Skeletal muscle cell (primary cell): ENCODE measurements at places on chromosomes 1 and 21.

DNA sequence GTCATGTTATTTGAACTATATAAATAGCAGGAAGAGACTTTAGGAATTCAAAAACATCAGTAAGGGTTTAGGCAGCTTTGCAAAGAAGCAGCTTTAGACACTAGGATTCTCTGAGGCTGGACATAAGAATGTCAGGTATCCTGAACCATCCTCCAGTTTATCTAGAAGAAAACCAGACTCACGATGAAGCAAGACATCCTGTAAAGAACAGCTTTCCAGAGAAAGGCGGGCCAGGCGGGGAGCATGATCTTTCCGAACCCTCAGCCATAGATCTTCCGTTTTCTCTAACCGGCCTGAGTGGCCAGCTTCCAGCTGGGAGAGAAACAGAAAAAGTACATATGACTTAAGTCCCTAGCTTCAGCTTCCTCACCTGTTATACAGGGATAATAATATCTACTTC lies 39.3 kb upstream of the RBBP5 start:
- DNase-seq = no peak

GRCh38 chr1:155320661-155321617 lies at the start of gene RUSC1:
Gene RUSC1, plus strand, starts transcription at chr1:155320894. Its CDS starts 880 bp downstream, at chr1:155321774.
- DNase-seq = no peak

DNA sequence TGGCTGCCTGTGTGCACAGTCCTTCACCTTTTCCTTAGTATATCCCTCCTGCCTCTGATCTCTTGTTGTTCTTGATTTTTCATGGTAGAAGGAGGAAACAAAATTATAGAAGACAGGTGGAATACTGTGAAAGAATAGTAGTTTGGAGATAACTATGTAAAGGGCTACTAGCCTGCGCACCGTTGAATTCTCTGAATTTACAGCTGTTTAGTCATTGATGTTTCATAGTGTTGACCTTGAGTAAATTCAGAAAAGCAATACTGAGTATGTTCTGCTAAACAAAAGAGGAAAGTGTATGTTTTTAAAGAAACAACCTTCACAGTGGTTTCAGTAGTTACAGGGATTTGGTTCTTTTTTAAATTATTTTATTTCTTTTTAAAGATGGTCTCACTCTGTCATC lies 18.1 kb downstream of the CAMTA1 start:
- DNase-seq = no peak

DNA sequence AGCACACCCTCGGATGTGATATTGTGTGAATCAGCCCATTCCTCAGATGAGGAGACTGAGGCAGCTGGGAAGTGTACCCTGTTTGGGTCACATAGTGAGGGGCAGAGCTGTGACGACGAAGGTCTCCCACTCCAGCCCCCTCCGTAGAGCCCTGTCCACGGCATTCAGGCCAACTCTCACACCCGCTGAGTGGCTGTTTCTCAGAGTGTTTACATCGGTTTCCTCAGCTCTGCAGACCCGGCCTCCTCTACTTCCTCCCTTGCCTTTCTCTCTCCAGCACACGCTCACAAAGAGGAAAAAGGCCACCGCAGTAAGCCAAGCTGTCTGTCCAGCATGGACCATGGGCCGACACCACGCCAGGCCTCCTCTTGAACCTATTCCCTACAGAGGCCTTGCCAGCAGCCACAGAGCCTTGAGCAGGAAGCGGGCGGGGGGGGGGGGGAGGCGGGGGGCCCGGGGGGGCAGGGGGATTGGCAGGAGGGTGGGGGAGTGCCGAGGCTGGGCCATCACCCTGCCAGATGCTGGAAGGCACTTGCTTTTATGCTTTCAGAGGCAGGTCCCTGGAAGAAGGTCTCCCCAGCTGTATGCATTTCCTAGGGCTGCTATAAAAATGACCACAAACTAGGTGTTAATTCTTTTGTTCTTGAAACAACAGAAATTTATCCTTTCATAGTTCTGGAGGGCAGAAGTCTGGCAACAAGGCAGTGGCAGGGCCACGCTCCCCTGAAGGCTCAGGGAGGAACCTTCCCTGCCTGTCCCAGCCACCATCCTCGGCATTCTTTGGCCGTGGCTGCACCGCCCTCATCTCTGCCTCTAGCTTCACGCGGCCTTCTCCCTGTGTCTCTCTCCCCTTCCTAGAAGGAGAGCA lies 178.4 kb downstream of the PSMG1 start:
- no peak for DNase-seq

- no peak for DNase-seq
Measured at GRCh38 chr1:173682184-173682583, 12.5 kb upstream of the ANKRD45 start.

- DNase-seq = no peak
Measured at GRCh38 chr1:1985375-1986050, 18.1 kb downstream of the CFAP74 start.

GRCh38 chr1:160768295-160768657 lies 27.7 kb upstream of the LY9 start:
- DNase-seq = no peak

DNA sequence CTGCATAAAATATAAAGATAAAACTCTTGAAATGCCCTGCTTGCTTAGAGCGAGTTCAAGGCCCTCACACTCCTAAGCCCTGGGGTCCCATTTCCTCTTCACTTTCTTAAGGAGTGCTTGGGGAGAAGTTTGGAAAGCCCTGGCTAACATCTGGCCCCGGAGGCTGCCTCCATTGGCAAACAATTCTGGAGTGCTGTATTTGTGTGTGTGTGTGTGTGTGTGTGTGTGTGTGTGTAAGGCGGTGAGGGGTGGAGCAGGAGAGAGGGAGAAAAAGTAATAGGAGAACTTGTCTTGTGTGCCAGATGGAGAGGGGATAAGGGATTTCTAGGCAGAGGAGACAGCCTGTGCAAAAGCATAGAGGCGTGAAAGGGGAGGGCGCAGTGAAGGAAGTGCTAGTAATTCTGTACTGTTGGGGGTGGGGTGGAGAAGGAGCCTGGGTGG lies 578 bp upstream of the TRIM62 start:
- no peak for DNase-seq

GRCh38 chr1:47194311-47194710 lies 4.5 kb upstream of the PDZK1IP1 start:
- no peak for DNase-seq

GRCh38 chr1:36853638-36854037 lies 180.7 kb downstream of the GRIK3 start:
- DNase-seq = no peak

- no peak for DNase-seq
Measured at GRCh38 chr1:175514387-175514953, 228.9 kb downstream of the TNR start.

GRCh38 chr21:39805983-39806382 lies 61.0 kb downstream of the IGSF5 start:
- DNase-seq = no peak

- DNase-seq = no peak
Measured at GRCh38 chr1:34324879-34325440, 148.3 kb downstream of the C1orf94 start.

DNA sequence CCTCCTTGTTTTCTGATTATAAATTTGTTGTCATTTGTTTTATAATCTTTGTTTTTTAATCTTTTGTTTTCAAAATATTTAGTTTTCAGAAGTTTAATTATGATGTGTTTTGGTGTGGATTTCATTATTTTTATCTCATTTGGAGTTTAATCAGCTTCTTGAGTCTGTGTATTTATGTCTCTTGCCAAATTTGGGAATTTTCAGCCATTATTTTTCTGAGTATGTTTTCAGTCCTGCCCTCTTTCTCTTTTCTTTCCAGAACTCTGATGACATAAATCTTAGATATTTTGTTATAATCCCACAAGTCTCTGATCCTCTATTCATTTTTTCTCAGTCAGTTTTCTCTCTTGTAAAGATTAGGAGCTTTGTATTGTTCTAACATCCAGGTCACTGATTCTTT lies 89.8 kb downstream of the RHOU start:
- DNase-seq = no peak

DNA sequence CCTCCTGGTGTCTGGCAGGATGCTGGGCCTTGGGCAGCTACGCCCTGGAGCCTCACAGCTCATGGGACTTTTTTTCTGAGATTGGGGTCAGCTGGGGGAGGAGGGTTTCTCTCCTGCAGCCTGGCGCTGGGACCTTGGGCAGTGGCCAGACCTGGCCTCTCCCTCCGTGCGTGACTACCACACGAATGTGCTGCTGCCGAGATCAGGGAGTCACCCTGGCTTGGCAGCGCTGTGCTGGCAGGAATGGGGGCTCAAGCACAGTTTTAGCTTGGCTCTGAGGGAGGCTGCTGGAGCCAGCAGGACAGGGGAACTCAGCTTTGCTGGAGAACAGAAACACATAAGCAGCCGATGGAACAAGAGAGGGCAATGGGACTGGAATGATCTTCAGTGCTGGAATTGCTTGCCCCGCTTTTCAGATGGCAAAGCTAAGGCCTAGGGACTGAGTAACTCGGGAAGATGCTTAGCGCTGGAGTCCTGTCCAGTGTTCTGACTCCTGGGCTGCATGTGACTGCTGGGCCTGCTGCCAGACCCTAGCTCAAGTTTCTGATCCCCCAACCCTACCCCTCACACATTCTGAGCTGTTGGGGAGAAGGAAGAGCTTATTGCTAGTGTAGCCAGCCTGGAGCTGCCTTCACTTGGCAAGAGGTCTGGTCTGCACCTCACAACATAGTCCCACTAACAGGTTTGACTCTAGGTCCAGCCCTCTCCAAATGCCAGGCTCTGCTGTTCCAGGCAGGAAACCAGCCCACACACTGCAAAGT lies 69.9 kb downstream of the NAV1 start:
- DNase-seq = no peak

DNA sequence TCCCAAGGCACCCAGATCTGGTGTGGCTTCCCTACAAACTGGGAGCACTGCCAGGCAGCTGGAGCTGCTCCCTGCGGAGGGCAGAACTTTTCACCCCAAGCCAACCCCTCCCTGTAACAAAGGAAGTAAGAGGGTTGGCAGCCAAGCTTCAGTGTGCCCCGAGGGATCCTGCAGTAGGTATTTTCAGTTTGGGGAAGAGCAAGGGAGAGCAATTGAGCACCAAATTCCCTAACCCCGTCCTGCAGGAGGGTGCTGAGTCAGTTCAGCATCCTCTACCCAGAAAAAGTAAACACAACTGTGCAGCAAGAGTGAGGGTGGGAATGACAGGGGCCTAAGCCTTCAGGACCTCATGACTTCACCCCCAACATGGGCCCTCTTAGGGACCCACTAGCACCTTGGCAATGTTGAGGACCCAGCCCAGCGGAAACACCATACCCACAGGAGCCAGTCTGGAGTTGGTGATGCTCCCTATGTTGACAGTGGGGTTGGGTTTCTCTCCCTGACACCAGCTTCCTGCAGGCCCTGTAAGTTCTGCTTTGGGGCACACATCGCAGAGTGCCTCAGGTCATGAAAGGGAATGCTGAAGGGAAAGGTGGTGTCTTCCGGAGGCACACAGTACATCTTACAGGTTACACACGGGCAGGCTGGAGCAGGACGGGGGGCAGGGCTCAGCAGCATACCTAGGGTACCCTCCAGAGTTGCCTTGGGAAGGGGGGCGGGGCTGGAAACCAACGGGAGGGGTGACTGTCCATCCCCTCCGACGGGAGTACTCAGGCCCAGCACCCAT lies 14.8 kb downstream of the SH3BP5L start:
- DNase-seq = no peak

DNA sequence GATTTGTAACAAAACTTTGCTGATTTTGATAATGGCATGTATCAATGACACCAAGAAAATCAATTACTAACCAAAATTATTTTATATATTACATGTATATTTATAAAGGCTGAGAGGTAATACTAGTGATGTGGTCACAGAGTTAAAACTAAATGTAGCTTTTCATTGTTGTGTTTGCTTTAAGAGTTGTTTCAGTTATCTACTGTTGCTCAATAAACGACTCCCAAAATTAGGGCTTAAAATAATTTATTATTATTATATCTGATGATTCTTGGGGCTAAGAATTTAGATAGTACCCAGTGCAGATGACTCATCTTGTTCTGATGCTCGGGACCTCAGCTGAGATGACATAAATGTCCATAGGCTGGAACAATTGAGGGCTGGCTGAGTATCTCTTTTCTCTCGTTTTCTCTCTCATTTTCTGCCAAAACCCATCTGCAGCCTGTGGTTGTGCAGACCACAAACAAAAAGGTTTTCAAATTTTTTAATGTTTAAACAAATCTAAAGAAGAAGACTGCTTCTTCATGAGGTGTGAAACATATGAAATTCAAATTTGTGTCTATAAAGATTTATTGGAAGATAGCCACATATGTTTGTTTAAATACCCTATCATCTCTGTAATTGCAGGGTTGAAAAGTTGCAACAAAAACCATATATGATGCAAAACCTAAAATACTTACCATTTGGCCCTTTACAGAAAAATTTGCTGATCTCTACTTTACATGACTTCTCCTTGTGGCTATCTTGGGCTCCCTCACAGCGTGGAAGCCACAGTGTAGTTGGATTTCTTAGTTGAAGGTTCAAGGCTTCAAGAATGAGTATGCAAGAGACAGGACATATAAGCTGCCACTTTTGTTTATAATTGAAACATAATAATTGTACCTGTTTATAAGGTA lies 14.8 kb upstream of the PTPRC start:
- peak; percentile 62 for DNase-seq

DNA sequence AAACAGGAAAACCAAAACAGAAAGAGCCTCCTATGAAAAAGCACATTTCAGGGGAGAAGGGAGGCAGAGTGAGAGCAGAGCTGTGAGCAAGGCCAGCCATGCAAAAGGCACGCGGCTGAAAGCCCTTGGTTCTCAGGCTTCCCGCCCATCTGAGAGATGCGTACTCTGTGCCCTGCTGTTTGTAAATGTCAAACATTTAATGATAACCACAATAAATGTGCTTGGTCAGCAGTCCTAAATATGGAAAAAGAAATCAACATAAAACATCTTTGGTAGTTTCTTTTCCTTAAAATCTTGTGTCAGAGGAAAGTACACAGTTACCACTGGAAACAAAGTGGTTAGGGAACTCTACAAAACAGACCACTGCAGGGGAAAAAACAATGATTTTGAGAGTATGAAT lies 283.1 kb downstream of the DSCAM start:
- DNase-seq = no peak

GRCh38 chr1:34685225-34685624 lies 69.6 kb upstream of the GJB5 start:
- DNase-seq = no peak

DNA sequence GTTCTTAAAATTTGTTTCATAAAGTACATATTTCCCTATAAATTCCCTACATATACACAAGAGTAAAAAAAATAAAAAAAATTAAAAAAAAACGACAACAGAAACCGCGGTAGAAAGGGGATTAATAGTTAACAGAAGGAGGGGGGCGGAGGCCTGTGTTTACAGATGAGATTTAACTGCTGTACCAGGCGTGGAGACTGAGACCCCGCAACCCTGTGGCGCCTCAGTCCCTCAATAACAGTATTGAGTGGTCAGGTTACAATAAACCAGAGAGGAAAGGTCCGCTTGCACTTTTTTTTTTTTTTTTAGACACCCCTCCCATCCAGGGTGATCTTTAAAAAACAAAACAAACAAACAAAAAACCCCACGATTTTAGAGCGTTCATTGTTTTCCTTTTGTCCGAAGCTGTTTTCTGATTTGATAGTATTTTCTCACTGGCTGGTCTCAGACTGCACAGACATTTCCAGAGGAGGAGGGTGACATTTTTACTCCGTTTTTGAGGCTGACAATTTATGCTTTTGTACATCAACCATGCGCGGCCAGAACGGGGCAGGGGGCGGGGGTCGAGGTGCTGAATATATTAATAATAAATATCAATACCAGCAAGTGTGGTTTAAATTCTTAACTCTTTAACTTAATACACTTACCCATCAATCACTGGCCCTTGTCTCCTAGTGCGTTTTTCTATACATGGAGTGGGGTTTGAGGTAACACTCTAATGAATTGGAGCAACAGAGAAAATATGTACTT lies 1223.9 kb downstream of the BRINP3 start:
- DNase-seq = no peak

GRCh38 chr1:65490231-65491009 lies 70.0 kb downstream of the LEPR start:
- no peak for DNase-seq
